ENCODE measurements at places on chromosomes 1 and 21.

DNA sequence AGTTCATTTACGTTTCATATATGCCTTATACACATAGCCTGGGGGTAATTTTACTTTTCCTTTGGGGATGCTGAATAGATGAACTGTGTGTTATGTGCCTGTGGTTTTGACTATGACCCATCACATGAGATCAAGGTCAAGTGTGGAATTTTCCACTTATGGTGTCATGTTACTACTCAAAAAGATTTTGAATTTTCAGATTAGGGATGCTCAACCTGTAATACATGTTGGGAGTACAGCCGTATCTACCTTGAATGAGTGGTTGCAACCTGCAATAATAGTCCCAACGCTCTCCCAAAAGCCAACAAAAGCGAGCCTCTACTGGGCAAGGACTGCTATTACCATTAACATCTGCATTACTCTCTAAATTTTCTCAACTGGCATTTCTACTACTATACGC lies 68.5 kb upstream of the SDC3 start:
- no peak for DNase-seq

DNA sequence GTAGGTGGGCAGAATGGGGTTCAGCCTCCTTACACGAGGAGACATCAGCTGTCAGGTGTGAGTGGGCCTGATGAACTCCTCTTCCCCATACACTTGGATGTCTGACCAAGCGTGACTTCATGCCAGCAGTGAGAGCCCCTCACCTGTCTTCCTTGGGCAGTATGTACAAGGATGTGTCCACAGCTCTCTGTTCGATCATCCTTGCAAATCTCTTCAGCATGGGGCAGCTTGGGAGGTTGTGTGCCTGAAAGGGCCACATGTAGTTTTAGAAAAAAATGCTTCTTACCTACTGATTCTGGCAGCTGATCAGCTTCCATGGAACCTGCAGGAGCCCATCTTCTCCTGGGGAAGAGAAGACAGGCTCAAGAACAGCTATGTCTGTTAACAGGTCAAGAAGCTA lies 18.0 kb downstream of the ACP6 start:
- DNase-seq: no peak

GRCh38 chr1:228512781-228513198 lies 25.6 kb downstream of the RNF187 start:
- no peak for DNase-seq

DNA sequence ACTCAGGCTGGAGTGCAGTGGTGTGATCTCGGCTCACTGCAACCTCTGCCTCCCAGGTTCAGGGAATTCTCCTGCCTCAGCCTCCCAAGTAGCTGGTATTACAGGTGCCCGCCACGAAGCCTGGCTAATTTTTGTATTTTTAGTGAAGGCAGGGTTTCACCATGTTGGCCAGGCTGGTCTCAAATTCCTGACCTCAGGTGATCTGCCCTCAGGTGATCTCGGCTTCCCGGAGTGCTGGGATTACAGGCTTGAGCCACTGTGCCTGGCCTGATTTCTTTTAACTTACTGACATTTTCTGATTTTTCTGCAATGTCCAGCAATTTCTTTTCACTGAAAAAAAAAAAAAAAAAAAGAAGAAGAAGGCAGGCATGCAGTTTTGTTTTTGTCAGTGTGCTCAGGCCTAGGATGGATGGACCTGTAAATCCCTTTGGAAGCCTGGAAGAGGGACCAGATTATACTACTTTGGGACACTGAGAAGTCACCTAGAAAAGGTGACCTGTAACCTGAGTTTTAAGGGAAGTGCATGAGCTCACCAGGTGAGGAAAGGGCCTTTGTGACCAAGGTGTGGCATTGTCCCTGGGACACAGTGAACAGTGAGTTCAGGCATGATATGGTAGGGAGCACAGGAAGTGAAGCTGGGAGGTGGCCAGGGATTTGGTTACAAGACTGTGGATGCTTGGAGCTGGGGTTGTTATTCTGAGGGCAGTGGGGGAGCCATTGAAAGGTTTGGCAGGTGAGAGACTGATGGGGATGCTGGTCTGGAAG lies 2.7 kb upstream of the TMEM61 start:
- DNase-seq: no peak

- DNase-seq: no peak
Observed at GRCh38 chr1:4170548-4171340, 270.7 kb upstream of the C1orf174 start.

GRCh38 chr1:217605390-217605789 lies 25.5 kb downstream of the GPATCH2 start:
- DNase-seq: no peak

DNA sequence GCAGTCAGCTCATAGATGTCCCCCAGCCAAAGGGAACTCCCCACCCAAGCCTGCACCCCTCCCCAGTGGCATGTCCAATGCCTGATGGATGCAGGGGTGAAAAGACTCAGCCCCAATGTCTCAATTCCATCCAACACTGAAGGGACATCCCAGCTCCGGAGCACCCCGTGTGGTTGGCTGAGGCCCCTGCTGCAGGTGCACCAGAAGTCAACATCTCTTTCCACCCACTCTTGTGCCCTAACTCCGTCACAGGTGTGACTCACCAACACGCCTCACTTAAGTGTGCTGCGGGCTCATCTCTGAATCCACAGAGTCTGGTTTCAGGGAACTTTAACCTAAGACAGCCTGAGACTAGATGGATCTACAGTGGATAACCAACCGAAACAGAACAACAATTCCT lies 40.9 kb upstream of the ZBTB18 start:
- no peak for DNase-seq

- no peak for DNase-seq
Observed at GRCh38 chr1:83055391-83056170, 943.4 kb downstream of the TTLL7 start.

DNA sequence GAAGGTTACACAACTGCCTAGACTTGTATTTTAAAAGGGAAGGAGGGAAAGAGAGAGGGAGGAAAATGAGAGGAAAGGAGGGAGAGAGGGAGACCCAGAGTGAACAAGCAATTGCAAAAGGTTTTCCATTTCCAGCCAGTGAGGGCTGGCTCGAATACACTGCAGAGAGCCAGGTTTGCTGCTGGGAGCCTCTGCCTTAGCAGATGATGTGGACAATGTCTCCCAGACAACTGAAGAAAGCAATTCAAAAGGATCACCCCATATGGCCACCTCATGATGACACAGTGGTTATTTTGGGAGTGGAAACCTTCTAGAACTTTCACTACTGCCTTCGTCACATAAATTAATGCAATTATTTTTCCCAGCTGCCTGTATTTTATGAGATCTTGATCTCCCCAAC lies 86.4 kb downstream of the BCAR3 start:
- no peak for DNase-seq

GRCh38 chr21:36890086-36890485 lies 76.4 kb downstream of the HLCS start:
- DNase-seq: no peak

DNA sequence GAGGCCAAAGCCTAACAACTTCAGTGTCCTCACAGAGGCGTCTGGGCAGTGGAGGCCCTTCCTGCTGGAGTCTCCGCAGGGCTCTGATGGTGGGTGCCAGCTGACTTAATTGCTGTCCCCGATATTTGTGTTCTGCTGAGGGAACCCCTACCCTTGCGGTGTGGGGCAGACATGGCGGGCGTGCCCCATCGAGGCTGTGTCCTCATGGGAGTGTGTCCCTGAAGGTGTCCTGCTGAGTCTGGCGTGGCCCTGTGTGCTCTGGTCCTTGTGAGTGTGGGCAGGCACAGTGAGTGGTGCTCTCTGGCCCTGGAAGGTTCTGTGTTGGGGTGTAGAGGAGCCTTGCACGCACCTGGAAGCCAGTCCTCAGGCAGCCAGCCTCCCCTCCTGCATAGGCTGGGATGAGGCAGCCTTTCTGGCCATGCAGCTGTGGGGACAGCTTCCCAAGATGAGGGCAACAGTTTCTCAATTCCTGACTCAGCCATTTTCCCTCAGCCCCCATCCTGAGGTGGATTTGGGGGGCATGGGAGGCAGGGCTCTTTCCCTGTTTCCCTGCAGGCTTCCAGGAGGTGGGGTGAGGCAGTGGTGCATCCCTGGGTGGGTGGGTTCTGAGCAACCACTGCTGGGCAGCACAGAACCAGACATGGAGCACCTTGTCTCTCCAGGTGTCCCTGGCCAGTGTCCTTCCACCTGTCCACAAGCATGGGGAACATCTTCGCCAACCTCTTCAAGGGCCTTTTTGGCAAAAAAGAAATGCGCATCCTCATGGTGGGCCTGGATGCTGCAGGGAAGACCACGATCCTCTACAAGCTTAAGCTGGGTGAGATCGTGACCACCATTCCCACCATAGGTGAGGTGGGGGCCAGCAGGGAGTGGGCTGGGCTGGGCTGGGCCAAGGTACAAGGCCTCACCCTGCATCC lies 6.5 kb downstream of the C1orf35 start:
- no peak for DNase-seq

DNA sequence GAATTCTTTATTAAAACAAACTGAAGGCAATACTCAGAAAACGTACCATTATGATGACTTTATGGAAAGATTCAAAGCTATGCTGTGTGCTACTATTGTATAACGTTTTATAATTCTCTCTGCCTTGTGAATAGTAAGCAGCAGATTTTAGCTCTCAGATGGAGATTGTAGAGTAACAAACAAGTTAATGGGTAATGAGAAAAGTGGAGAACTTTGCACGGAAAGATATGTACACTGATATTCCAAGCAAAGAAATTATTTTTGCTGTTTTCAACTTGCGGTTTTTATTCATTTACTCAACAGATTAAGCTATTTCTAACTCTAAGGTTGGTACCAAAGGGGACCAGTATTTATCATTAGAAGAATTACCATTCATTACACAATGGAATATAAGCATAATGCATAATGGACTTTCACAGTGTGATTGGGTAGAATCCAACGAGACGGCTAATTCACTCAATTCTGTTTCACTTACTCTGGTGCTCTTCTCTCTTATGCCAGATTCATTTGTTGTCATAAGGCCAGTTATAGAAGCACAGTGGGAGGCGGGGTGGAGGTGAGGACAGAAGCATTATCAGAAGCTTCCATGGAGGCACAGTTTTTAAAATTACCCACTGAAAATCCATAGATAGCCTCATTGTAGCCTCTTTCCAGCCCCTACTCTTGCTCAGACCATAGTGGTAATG lies 38.6 kb downstream of the ATP1B1 start:
- DNase-seq: no peak

- DNase-seq: peak; percentile 47
Observed at GRCh38 chr1:226608699-226609505, 60.3 kb downstream of the STUM start.

Measured in inflammatory macrophage treated with lipopolysaccharide for 1 hour (primary cell).